Activated naive CD8-positive, alpha-beta T cell treated with anti-CD3 and anti-CD28 coated beads for 36 hours (primary cell): ENCODE measurements at places on chromosomes 4 and X. TPM values are rescaled to one million over a fixed set of nuclear protein-coding genes. Genes with fewer than 3 reads are reported as not detected.

DNA sequence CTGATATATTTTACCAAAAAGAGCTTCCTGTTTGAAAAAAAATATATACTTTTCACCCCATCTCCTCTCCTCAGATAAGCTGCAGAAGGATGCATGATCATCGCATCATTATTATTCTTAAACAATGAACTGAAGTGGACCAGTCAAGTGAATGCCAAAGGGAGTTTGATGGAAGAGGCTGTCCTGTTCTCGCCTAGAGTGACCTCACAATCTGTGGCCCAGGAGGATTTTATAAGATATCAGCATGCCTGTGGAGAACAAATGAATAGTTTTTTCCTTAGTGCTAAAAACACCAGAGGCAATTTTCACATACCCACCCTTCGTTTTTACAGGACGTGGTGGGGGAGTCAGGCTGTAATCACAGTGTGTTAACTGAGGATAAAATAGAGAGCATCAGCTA is 112.7 kb downstream of the USP46 start:
- DNase-seq, result no peak
- no peak overlapping the region for H3K27ac ChIP-seq
- no peak overlapping the region for H3K4me3 ChIP-seq
- H3K27me3 ChIP-seq, result peaks cover 12% of the 10 kb centered on the region
- no peaks in the 10 kb centered on the region for H3K36me3 ChIP-seq
- no peaks in the 10 kb centered on the region for H3K4me1 ChIP-seq

The PAGE2B gene
- 0.52 TPM for total RNA-seq

DNA sequence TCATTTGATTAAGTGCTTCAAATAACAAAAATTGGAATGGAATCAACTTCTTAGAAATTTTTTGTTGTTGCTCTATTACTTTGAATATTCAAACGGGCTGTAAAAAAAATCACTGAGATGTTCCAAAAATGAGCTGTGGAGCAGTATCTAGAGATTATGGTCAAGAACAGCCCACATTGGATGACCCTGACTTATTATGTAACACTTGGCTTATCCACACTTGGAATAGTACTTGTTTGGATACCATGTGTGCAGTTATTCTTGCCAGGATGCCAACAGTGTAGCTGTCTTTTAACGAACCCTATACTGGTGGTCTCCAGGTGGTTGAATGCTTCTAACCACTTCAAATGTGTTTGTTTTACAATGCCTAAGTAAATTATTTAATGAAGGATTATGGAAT is 64.9 kb upstream of the CAMK2D start:
- H3K4me1 ChIP-seq, result peaks cover 56% of the 10 kb centered on the region
- no peak for DNase-seq
- H3K36me3 ChIP-seq, result peaks cover 7% of the 10 kb centered on the region
- H3K27ac ChIP-seq, result no peak overlapping the region
- no peaks in the 10 kb centered on the region for H3K27me3 ChIP-seq

GRCh38 chrX:66635360-66635759 is 3.5 kb downstream of the EDA2R start:
- no peaks in the 10 kb centered on the region for H3K36me3 ChIP-seq
- H3K27ac ChIP-seq, result no peak overlapping the region
- DNase-seq, result no peak

The CT45A3 gene
- total RNA-seq, result not detected

The YY2 gene
- 2.5 TPM for total RNA-seq

DNA sequence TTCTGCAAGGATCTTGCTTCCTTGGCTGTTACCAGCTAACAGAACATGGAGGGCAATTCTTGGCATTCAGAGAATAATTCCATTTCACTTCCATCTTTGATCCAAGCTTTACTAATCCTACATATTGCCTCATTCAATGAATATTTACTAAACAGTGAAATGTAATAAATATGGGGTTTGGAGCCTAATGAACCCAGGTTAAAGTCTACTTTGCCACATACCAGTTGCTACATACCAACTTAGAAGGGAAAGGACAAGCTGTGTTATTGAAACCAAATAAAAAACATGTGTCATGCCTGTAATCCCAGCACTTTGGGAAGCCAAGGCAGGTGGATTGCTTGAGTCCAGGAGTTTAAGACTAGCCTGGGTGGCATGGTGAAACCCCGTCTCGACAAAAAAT is 265.6 kb downstream of the KLHL13 start:
- no peak for DNase-seq
- no peaks in the 10 kb centered on the region for H3K36me3 ChIP-seq
- H3K27me3 ChIP-seq, result no peaks in the 10 kb centered on the region
- no peaks in the 10 kb centered on the region for H3K4me1 ChIP-seq
- H3K27ac ChIP-seq, result no peak overlapping the region

GRCh38 chr4:101944649-101945048 is 154.1 kb downstream of the BANK1 start:
- H3K4me3 ChIP-seq, result no peak overlapping the region
- H3K4me1 ChIP-seq, result no peaks in the 10 kb centered on the region
- peaks cover 15% of the 10 kb centered on the region for H3K27me3 ChIP-seq
- no peaks in the 10 kb centered on the region for H3K36me3 ChIP-seq

- no peak for DNase-seq
- H3K27ac ChIP-seq, result no peak overlapping the region
- H3K4me3 ChIP-seq, result no peak overlapping the region
- no peaks in the 10 kb centered on the region for H3K4me1 ChIP-seq
- H3K36me3 ChIP-seq, result no peaks in the 10 kb centered on the region
Observed at GRCh38 chr4:79763486-79764075, 309.4 kb downstream of the ANTXR2 start.

The ZCCHC18 gene
- 5.8 TPM for total RNA-seq

The CXCL11 gene
- total RNA-seq, result 0.60 TPM

The CA5B gene
- 5.4 TPM for total RNA-seq

The SLC6A14 gene
- not detected for total RNA-seq

The MTCP1 gene
- 19.9 TPM for total RNA-seq

- DNase-seq, result no peak
- H3K4me1 ChIP-seq, result peaks cover 12% of the 10 kb centered on the region
- no peak overlapping the region for H3K27ac ChIP-seq
- H3K27me3 ChIP-seq, result no peaks in the 10 kb centered on the region
- no peaks in the 10 kb centered on the region for H3K36me3 ChIP-seq
Observed at GRCh38 chrX:47587906-47588735, 5.9 kb downstream of the TIMP1 start.

The NWD2 gene
- not detected for total RNA-seq

DNA sequence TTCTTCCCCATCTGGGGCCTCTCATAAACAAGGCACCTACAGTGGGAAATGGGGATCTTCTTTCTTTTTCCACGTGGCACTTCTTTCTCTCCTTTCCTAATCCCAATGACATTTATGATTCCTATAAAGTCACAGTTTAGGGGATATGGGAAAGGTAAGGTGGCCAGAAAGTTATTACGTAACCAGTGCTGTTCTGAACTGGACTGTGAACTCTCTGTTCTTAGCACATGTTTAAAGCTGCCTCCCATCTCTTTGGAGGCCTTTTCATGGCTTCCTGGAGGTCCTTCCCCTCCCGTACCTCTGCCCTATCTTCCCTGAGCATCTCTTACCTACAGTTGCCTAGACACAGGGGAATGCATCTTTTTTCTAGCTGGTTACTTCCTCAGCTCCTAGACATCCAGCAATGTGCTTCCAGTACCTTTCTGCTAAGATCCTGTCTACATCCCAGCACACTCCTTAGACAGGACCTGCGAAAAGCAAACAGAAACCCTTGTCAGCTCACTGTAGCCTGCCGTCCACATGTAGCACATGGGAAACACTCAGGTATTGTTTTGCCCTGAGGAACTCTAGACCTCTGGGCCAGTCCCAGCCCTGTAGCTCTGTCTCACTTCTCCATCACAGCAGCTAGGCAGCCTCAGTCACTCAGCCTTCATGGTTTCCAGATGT is 195.4 kb downstream of the NWD2 start:
- no peaks in the 10 kb centered on the region for H3K4me1 ChIP-seq
- H3K27ac ChIP-seq, result no peak overlapping the region
- H3K27me3 ChIP-seq, result peaks cover 25% of the 10 kb centered on the region
- DNase-seq, result no peak
- H3K4me3 ChIP-seq, result no peak overlapping the region

The AFF2 gene
- total RNA-seq, result 1.4 TPM

DNA sequence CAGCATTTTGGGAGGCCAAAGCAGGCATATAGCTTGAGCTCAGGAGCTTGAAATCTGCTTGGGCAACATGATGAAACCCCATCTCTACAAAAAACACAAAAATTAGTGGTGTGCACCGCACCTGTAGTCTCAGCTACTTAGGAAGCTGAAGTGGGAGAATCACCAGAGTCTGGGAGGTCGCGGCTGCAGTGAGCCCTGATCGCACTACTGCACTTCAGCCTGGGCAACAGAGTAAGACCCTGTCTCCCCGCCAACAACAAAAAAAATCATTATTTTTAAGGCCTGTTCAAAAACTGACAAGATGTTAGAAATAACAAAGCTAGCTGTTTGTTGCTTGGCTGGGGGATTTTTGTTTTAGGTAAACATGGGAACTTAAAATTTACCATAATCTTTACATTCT is 5.1 kb downstream of the YTHDC1 start:
- peaks cover 25% of the 10 kb centered on the region for H3K36me3 ChIP-seq
- no peak overlapping the region for H3K4me3 ChIP-seq
- H3K4me1 ChIP-seq, result peaks cover 57% of the 10 kb centered on the region
- no peak for DNase-seq
- peaks cover 1% of the 10 kb centered on the region for H3K27me3 ChIP-seq

DNA sequence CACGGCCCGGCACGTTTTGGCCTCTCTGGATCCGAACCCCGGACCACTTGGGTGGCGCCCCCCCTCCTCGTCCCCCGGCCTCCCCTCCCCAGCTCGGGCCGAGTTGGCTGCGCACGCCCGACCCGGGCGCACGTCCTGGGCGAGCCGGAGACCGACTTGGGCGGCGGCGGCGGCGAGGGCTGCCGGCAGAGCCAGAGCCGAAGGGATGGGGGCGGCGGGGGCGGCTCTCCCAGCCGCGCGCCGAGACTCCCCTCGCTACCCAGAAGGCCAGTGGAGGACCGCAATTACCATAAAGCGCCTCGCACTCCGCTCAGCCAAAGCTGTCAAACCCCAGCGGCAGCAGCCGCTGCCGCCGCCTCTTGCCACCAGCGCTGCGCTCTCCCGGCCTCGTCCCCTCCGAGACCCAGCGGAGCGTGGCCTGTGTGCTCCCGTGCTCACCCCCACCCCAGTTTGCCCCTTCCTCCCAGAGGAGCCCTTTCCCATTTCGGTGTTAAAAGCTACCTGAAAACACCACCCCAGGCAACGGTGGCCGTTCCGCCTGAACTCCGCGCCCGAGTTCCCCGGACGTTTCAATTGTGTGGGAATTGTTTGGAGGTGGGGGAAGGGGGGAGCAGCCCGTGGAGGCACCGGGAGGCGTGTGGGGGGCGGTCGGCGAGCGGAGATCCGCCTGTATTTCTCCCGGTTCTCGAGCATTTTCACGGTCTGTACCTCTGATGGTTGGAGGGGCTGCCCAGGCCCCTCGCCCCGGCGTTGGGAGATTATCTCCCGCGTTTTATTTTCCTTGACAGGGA is 701 bp upstream of the BCOR start:
- H3K27me3 ChIP-seq, result no peaks in the 10 kb centered on the region
- H3K27ac ChIP-seq, result peak overlapping the region; percentile 75
- peak overlapping the region; percentile 79 for H3K4me3 ChIP-seq
- peaks cover 9% of the 10 kb centered on the region for H3K4me1 ChIP-seq

DNA sequence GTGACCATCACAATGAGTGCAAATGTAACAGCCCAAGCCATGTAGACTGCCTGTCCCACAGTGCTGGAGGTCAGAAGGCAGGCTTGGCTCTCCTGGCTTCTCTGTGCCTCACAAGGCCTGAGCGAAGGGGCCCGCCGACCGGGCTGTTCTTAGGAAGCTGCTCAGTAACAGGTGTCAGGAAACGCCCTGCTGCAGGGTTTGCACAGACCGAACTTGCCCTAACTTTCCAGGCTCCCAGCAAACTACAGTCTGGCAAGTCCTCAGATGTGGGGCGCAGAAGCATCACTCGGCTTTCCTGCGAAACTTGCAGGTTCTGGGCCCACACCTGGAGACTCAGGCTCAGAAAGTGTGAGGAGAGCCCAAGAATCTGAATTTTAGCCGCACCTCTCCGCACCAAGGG is 87.6 kb downstream of the CRMP1 start:
- H3K4me3 ChIP-seq, result no peak overlapping the region
- no peak for DNase-seq
- H3K27ac ChIP-seq, result no peak overlapping the region
- no peaks in the 10 kb centered on the region for H3K27me3 ChIP-seq
